Cortex of kidney (tissue), 1 donor: ENCODE measurements at places on chromosomes 7 and 10.

- DNase-seq: no peak
Observed at GRCh38 chr7:37758501-37759045, 75.0 kb downstream of the GPR141 start.

DNA sequence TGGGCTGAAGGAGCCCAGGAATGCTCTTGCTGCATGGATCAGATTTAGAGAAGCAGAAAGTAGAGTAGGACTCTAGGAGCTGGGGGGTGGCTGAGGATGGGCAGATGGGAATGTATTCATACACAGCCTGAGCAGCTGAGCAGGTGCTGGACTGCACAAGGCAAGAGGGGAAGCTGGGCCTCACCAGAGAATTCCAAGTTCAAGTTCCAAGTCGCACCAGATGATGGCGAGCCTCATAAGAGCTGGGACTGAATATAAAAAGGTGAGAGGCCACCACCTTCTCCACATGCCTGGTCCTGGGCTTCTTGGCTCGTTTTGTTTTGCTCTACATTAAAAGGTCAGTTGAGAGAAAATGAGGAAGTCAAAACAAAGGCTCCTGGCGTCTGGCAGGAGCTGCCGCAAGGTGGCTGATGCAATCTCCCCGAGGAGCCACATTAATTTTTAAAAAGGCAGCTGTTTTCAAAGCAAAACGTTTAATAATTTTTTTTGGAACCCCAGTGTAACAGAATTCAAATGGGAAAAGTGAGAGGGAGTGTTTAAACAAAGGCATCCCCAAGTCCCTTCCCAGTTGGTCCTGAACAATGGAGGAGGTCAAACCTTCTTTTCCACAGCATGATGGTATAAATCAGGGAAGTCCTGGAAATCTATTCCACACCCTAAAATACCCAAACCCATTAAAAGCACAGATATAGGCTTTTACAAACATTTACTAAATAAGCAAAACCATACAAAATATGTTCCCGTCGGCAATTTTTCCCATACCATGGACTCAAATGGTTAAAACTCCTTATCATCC lies 9.5 kb downstream of the CYREN start:
- no peak for DNase-seq

DNA sequence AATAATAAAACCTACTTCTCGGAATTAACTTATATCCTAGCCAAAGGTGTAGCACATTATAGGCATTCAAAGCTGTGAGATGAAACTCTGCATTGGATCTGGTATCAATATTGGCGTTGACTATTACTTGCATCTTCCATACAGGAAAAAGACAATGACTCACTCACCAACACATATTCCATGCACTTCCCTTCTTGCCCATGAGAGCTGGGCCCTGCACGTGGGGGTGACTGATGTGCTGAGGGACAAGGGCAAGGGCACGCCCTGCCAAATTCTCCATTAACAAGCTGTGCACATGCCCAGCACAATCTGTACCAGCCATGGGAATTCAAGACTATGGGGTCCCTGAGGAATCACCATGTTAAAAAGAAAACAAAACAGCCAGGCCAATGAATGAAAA lies 188.1 kb upstream of the PDE1C start:
- DNase-seq: no peak

GRCh38 chr10:105356626-105357025 lies 715.5 kb downstream of the SORCS3 start:
- no peak for DNase-seq

- DNase-seq: no peak
Observed at GRCh38 chr10:24340883-24341282, 131.9 kb downstream of the KIAA1217 start.

- no peak for DNase-seq
Observed at GRCh38 chr10:54985732-54986131, 184.7 kb upstream of the PCDH15 start.

DNA sequence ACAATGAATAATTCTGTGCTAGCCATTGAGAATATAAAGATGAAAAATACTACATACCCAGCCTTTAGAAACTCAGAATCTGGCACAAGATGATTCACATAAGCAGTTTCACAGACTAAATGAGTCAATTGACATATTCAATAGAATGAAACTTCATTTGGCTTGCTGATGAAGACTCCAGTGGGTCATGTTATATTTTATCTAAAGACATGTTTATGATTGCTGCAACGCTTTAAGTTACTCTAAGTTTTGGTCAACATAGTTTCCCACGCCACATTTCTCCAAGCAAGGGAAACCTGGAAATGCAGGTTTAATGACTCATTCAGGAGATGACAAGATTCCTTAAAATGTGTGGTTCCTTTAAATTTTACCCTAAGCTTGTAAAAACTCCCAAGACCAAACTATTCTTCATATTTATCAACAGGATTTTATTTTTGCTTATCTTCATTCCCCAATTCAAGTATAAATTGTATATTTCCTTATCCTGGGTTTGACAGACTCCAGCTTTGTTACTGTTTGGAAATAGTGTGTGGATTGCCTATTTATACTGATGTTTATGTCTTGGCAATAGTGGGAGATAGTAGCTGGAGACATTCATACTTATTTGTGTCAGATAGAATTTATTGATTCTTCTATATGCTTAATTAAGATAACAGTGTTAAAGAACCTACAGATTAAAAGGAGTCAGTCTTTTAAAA lies 6.6 kb downstream of the SEMA3A start:
- no peak for DNase-seq

DNA sequence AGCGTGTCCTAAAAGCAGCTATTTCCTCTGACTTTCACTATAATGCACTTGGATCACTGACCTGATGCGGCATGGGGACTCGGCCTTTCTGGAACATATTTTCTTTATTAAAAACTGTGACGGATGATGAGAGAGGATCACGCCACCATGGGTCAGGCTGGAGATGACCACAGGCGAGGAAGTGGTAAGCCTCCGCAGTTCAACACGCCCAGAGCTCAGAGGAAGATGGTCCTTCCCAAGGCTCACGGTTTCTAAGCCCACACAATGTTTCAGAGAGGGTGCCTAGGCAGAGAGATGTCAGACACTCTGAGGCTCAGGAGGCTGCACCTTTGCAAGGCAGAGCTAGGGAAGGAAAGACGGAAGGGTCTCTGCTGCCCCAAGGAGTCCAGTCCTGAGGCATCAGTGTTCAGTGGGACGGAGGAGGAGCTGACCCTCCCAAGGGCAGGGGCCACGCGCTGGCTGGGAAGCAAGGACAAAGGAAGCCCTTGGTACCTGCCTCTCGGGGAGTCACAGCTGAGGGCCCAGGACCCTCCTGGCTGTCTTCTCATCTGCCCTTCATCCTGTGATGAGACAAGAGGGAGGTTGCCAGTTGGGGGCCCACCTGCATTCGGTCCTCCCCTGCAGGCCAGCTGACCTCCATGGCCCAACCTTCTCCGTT lies 9.5 kb downstream of the CHST15 start:
- DNase-seq: no peak

DNA sequence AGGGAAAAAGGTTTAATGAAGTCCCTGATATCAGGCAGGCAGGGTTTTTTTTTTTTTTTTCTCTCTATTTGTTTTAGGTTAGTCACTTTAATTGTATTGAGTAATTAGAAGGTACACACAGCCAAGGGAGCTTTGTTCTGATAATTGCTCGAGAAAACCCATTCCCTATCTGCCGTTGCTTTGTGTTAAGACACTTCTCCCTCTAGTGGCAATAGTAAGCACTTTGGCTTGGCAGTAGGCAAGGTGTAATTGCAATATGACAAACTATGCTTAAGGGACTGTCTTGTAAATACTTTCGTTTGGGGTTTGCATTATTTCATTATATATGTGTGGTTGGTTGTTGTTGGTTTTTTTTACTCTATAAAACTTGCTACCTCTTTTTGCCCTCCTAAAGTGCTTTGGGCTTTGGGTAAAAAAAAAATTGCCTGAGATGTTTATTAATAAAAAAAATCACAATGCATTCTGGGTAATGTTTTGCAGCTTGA lies 113.4 kb downstream of the BTRC start:
- no peak for DNase-seq

DNA sequence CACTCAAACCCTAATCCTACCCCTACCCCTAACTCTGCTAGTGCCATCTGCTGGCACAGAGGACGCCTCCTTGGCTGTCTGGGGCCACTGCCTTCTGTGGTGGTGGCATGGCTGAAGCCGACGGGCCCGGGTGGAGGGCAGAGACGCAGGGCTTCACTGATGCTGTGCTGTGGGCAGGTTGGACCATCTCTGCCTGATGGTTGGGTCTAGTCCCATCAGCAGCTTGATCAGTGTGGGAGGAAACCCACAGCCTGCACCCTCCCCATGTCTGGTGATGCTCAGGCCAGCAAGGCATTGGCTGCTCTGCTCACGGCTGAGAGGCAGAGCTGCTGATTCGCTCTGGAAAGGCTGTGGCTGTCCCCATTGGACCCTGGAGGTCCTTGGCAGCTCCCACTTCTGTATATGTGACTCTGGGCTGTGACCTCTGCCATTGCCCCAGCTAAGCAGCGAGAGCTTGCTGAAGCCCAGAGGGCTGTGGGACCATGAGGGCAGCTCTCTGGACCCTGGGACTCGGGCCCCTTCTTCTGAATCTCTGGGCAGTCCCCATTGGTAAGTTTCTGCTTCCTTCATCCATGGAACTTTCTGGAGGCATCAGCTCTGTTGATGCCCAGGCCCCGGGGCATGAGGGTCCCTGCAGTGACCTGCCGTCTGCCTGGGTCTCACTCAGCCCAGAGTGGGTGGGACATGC lies at the start of gene SCART1:
Gene SCART1, plus strand, starts transcription at position 430 of the 688 bp plus-strand sequence. Its CDS starts 53 bp downstream, at position 483.
- no peak for DNase-seq

DNA sequence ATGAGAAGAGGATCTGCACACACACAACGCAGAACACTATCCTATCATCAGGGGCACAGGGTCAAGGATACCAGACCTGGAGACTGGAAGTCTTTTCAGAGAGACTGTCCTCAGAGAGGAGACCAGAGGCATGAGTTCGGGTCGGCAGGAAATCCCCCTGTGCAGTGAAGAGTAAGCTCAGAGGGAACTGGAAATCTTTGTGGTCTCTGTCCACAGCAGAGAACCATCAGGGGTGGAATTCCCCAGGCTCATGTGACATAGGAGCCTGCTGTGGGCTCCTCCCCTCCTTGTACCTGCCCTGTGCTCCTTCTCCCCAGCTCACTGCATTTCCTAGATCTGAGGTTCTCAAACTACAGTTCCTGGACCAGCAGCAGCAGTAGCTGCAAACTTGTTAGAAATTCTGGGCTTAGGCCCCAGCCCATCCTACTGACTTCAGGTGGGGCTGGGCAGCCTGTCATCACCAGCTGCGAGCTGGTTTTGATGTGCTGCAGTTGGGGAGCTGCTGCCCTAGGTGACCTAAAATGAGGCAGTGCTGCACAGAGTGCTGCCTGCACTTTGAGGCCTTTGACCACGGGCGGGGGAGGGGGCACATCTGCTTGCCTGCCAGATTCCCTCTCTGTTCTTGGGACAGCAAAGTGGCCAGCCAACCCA lies 2.4 kb downstream of the ZMIZ2 start:
- DNase-seq: no peak

DNA sequence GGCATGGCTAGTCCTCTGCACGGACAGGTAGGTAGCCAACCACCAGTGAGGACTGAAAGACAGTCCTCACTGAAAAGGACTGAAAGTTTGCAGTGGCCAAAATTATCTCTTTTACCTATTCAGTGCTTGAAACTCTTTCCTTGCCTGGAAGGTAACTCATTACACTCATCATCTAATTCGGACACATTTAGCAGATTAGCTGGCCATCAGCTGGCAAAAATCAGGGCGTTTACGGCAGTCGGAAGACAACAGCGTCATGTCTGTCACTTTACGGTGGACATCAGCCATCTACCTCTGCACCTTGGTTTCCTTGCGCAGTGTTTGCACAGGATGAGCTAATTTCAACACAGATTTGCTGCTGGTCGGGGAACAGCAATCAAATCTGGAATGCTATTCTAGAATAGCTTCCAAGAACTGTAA lies 740 bp downstream of the ANXA7 start:
- DNase-seq: no peak

GRCh38 chr7:155001756-155002410 lies 1.0 kb downstream of the PAXIP1 start:
- DNase-seq: no peak

DNA sequence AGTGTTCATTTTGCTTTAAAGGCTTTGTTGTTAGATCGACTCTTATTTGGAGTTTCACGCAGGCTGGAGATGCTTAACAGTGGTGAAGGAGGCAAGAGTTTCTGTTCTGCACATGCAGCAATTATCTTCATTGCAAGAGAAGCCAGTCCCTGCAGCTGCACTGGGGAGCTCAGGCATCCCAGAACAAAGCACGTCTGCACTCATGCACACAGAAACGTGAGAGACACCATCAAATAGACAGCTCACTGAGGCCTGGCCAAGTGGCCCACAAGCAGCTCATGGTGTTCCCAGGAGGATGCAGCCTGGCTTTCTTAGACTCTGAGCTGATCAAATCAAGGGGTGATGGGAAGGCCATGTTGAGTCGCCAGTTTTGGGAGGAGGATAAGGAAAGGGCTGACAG lies 246.1 kb downstream of the CREB5 start:
- DNase-seq: no peak

GRCh38 chr7:155456738-155457543 lies 988 bp upstream of the EN2 start:
- DNase-seq: no peak

DNA sequence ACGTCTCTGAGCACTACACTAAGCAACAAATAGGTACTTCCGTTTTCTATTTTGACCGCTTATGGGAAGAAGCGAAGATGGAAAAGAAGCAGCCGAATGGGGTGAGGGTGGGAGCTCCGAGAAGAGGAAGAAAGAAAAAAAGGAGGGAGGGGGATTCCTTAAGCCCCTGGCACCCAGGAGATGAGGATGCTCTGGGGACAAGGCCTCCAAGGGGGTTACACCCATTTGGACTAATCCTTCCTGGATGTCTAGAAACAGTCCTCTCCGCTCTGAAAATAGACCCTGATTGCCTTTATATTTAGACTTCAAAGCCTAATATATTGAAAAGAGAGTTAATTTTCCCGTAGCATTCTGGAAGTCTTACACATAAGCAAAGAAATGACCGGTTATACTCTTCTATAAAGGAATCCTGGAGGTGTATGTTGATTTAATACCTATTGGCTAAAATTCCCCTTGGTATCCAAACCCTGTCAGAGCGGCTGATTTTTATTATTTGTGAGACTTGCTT lies 676 bp upstream of the HTR7 start:
- DNase-seq: no peak
